ENCODE measurements at places on chromosomes 3 and 15.

DNA sequence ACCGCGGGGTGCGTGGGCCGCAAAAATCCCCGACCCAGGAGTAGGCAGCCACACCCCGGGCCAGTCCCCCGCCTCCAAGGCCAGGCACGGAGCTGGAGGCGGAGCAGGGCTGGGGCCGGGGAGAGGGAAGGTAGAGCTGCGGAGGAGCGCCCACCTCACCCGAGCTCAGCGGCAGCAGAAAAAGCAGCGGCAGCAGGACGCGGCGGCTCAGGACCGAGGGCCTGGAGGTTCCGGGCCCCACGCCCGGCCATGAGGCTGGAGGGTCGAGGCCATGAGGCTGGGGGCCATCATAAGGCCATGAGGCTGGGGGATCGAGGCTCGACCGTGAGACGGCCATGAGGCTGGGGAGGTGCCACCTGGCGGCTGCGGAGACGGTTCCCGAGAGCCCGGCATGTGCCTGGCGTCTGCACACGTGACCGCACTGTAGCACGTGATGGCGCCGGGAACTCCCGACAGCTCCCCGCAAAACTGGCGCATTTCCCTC is 32.9 kb upstream of the PRSS50 start:
- DNase-seq = no peak

DNA sequence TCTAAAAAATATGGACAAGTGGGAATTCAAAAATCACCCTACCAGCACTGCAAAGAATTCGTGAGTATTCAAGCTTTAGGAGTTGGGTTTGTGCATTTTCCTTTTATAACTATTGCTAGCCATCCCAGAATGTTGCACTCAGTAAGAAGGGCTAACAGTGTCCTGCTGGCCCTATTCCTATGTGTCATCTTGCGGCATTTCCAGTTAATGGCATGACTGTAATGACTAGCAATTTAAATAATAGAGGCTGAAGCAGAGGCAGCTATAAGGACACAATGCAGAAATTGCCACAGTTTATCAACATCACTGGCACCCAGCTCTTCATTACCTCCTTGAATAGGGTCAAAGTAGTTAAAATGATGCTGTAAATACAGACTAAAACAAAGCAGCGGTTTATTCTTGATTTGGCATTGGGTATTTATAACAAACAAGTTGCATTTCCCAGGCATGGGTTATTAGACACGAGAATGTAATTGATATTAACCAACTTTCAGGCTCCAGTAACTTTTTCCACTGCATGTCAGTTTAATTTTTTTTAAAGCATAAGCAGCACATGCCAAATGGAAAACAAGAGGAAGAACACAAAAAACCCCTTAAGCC is 177.6 kb downstream of the FHIT start:
- DNase-seq = no peak

DNA sequence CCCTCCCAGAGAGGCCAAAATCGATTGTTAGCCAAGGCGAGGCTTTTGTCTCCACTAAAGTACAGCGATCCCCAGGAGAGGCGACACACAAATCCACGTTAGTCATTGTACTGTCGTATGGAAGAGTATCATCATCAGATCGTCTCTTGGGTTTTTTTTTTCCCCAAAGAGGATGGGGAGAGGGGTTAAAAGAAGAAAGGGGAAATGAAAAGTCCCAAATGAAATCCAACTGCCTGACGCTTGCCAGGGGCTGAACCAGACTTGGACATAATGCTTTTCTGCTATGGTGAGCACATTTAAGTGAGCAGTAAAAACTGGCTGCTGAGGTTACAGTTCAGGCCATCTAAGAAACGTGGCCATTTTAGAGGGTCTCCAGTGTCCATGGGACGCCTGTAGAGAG is 37.9 kb upstream of the CTSH start:
- no peak for DNase-seq

DNA sequence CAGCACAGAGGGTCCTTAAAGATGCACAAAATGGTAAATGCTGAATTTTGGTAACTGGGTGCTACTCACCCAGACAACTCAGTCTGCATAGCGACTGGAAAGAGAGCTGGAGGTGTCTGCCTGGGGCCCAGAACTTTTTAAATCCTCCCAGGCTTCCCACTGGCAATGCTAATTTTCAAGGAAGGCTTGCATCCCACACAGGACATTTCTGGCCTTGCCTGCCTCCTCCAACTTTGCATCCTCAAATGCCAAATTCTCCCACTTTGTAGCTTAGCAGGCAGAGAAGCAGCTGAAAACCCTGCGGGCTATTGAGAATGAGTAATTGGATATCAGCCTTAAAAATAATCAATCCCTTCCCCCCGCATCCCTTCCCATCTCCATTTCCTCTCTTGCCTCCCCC is 656.6 kb upstream of the ADAMTS9 start:
- DNase-seq = no peak

All from SK-N-SH (cell line).